ENCODE measurements at places on chromosomes 2 and 18.

DNA sequence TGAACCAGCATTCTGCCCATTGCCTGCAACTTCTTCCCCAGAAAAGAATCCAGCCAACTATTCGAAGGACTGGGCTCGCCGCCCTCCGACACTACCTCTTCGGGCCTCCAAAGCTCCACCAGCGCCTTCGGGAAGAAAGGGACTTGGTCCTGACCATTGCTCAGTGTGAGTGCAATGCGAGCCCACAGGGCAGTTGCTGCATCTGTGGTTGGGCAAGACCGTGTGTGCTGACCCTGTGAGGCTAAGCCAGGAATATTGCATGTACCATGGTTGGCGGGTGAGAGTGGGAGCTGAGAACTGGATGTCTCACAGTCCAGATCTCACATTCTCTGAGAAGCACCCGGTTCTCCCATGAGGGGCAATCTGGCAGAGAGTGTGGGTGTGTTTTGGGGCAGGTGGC lies 16.5 kb downstream of the ELMOD3 start:
- DNase-seq = no peak

DNA sequence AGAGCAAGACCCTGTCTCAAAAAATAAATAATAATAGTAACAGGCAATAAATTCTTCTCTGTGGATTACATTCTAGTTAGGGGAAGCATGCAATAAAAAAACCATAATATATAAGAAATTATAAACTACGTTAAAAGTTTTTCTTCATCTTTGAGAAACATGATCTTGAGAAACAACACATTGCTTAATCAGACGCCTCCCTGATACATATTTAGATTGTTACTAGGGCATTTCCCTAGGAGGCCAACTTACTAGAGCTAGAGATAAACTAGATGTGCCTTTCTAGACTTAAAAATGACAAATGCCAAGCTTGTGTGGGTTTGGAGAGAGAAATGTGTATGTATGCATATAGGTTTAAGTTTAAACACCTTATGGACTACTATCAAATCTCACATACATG lies 76.3 kb upstream of the GALNT5 start:
- no peak for DNase-seq

DNA sequence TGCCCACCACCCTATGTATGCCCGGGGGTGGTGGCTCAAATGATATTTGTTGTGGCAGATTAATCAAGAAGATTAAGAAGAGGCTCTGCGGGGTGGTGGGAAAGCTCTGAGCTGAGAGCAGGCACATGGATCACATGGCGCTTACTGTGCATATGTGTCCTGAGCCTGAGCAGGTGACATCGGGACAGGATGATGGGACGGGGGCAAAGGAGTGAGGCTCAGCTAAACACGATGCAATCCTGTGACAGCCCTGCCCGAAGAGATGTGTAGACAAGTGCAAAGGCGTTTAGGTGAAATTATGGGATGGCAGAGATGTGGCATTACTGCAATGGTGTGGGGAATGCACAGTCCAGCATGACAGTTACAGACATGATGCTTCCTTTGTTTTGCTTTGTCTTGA lies 6.0 kb downstream of the LRRC30 start:
- no peak for DNase-seq

GRCh38 chr18:43481069-43481468 lies 203.8 kb upstream of the SYT4 start:
- no peak for DNase-seq

Measured in stimulated activated CD8-positive, alpha-beta memory T cell treated with anti-CD3 and anti-CD28 coated beads, Interleukin-12 subunit alpha, Interleukin-12 subunit beta, amount 100 ng/mL, for 4 hours (primary cell).